ENCODE measurements at places on chromosomes 6 and 20.

DNA sequence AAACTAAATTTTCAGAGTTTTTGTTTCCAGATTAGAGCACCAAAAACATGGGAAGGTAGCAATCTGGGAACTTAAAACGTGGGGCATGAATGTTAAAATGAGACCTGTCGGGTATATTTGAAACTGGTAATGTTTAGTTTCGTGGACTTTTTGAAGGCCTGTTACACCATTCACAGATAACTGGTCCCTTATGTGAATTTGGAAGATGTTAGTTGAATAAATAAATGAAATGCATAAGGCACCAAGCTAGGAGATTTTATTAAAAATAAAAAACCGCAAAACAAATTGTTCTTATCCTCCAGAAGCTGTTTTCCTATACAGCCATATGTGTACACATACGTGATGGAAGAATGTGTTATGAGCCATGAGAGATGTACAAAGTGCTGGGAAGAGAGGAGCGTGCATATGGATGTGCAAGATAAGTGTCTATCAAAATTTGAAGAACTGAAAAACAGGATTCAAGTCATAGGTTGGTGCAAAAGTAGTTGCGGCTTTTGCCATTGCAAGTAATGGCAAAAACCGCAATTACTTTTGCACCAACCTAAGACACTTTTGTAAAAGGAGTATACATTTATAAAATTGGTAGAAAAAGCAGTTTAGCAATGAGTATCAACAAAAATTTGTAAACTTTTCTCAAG is 700 bp upstream of the MCUR1 start:
- DNase-seq: no peak

DNA sequence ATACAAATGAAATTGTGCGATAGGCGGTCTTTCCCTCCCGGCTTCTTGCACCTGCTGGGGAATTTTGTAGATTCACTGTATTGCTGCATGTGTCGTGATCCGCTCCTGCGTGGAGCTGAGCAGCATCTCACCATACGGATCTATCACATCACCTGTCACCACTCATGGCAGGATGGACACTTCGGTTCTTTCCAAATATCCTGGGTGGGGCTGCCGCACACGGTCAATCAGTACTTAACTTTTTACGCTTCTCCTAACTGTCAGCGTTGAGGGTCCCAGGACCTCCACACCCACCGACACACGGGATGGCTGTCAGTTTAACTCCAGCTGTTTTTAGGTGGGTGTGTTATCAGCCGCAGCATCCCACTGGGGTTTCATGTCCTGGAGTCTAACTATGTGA is 19.2 kb downstream of the TAF4 start:
- no peak for DNase-seq

- no peak for DNase-seq
Measured at GRCh38 chr6:37008484-37009465, 3.3 kb downstream of the FGD2 start.

DNA sequence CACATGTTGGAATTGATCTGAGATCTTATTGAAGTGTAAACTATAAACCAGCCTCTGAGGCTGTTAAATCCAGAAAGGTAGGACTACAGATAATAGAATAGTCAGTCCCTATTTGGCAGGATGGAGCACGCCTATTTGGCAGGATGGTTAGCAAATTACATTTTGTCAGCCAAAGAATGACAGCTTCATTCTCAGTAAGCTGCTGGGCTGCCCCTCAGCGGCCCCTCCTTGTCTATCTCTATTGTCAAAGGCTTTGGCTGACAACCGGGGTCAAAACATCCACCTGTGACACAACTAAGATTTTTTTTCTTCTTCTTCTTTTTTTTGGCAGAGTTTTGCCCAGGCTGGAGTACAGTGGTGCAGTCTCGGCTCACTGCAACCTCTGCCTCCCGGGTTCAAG is 123.4 kb upstream of the ECI2 start:
- DNase-seq: no peak

DNA sequence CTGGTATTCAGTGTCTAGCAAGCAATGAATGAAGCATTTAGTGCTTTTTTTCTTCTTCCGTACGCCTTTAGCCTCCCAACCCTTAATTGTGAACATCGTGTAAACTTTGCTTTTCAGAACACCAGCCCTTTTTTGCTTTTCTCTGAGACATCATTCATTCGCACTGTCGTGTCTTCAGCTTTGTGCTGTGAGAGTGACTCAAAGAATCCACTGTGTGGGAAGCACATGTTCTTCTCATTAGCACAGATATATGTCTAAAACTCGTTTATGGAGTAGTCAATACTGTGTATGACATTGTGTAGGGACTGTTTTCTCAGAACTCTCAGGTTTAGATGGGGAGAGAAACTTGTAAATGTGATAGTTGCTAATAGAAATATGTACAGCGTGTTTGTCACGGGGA is 279.1 kb downstream of the FARS2 start:
- DNase-seq: no peak

DNA sequence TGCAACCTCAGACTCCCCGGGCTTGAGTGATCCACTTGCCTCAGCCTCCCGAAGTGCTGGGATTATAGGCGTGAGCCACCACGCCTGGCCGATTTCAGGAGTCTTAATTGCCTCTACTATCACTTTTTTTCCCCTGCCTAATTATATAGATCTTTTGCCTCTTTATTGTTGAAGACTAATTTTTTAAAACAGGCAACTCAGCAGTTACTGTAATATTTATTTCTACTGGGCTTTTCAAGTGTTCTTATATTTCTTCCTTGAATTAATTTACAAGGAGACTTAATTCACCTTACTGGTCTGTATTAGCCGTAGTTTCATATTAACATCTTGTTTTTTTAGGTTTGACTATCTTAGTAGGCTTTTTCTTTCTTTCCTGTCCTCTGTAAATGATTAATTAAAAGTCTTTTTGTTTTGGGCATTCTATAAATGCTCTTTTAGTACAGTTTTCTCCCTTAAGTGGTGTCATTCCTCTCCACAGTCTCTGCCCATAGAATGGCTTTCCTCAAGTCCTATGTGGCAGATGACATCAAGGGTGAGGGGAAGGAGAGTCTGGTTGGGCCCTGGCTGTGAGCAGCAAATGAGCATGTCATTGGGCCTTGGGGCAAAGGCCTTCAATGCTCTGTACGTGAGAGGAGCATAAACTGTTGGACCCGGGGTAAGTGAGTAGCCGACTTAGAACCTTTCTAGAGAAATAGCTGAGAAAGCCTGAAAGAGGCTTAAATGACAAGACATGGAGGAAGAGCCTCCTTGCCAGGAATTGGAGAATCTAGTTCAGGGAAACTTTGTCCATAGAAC is 36.0 kb downstream of the ANKS1A start:
- no peak for DNase-seq

Data from AML-193 (cell line).